Renal pelvis (tissue), 12 donors: ENCODE measurements at places on chromosomes 3 and 15. TPM values are rescaled to one million over a fixed set of nuclear protein-coding genes. Genes with fewer than 3 reads are reported as not detected.

The ARGFX gene
- polyA plus RNA-seq, result not detected

The NOX5 gene
- polyA plus RNA-seq, result 0.73 TPM

The CYP1A2 gene
- polyA plus RNA-seq, result 0.21 TPM

DNA sequence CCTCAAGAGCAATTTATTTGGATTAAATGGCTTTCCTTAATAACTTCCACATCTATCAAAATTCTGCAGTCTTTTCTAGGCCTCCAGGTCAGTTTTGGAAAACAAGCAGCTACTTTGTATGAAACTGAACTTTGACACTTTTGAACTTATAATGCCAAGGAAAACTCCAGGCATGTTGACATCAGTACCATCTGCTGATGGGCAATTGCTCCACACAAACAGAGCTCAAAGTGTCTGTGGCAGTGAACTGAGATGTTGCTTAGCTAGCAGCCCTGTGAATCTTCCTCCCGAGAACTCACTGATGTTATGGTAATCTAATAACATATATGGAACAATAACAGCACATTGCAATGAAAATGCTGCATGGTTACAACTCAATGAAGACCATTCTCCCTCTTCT, 250.2 kb downstream of the THRB start:
- DNase-seq, result no peak

DNA sequence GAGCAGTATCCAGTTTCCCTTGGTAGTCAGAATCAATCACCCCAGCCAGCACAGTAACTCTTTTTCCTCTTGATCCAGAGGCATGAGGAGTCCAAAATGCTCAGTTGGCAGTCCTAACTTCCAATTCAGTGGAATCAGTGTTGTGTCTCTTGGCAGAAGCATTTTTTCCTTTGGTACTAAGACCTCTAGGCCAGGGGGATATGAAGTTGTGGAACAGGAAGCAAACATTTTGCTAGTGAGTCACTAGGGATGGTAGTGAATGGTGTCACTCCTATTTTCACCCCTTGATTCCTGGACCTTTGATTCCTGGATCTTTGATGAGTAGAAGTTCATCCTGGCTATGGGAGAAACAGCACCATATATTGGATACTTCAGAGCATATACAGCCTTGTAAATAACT, 70.5 kb upstream of the ALDH1A3 start:
- no peak for DNase-seq
